ENCODE measurements at places on chromosomes 3 and 15. TPM values are rescaled to one million over a fixed set of nuclear protein-coding genes. Genes with fewer than 3 reads are reported as not detected.

KIF15 gene
- total RNA-seq: 21.1 TPM

POPDC2 gene
- 0.43 TPM for total RNA-seq

RNU5B-1 gene
- not detected for total RNA-seq

CADPS gene
- total RNA-seq: not detected

SPTBN5 gene
- 8.5 TPM for total RNA-seq

THRB gene
- 0.93 TPM for total RNA-seq

GOLGA8K gene
- 0.66 TPM for total RNA-seq

CLEC3B gene
- total RNA-seq: not detected

FGF12 gene
- total RNA-seq: 1.7 TPM

POLQ gene
- total RNA-seq: 15.7 TPM

GOLGA8Q gene
- 0.66 TPM for total RNA-seq

Data from thoracic aorta endothelial cell (primary cell).